ENCODE measurements at places on chromosomes 11 and 22.

DNA sequence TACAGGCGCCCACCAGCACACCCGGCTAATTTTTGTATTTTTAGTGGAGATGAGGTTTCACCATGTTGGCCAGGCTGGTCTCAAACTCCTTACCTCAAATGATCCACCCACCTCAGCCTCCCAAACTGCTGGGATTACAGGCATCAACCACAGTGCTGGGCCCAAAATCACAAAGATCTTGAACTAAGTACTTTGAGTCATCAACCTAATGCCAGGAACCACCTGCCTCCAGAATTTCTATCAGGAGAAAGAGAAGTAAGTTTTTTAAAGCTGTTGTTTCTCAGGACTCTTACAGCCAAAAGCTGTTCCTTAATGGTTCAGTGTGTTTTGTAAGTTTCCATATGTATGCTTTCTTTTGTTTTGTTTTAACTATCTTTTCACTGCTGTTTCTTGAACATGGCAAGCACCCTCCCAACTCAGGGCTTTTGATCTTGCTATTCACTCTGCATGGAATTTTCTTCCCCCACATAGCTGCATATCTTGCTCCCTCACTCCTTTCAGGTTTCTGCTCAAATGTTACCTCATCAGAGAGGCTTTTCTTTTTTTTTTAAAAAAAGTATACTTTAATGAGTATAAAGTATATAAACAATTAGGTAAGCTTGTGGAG lies 6.0 kb upstream of the PAK1 start:
- no peak for DNase-seq

- DNase-seq: no peak
Measured at GRCh38 chr11:35463331-35463751, 44.0 kb upstream of the SLC1A2 start.

DNA sequence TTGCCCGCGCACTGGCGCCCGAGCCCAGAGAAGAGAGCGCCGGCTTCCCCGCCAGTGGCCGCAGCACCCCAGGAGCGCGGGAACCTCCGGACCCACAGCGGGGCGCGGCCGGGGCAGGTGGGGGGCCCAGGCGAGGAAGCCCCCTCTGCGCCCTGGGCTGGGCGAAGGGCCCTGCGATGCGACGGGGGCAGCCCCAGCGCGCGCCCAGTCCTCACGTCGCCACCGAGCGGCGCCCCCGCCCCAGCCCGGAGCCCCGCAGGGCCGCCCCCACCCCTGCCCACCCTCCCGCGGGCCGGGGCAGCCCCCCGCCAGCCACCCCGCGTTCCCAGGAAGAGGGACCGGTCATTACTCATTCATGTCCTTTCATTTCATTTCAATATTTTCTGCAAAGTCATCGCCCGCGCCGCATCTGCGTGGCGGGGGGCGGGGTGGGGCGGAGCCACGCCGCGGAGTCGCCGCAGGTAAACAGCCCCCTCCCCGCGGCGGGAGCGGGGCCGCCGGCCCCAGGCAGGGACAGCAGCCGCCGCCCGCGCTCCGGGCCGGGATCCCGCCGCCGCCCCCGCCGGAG lies 673 bp upstream of the PANX2 start:
- DNase-seq: peak; percentile 42

GRCh38 chr22:45638197-45638596 lies 33.4 kb upstream of the ATXN10 start:
- no peak for DNase-seq

GRCh38 chr11:2428322-2428795 lies 16.0 kb downstream of the TRPM5 start:
- peak; percentile 92 for DNase-seq

DNA sequence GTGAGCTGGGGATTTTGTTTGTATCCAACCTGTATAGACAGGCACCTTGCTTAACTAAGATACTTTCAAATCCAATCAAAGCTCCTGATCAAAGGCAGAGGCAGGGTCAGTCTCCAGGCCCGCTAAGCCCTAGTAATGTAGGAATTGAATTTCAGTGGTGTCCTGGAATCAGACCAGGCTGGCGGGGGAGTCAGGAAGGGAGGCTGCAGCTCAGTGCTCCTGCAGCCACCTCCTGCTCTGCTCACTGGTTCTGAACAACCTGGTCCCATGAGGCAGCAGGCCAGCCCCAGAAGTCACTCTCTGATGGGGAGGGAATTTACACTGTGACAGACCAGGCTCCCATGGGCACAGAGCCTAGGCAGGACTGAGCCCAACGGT lies 38.5 kb upstream of the GALNT18 start:
- no peak for DNase-seq

Data from CD4-positive, alpha-beta T cell treated with Interleukin-17A for 4 hours (primary cell).